ENCODE measurements at places on chromosomes 5 and 9.

- DNase-seq: no peak
Observed at GRCh38 chr9:22010866-22011625, 1.9 kb upstream of the CDKN2B start.

DNA sequence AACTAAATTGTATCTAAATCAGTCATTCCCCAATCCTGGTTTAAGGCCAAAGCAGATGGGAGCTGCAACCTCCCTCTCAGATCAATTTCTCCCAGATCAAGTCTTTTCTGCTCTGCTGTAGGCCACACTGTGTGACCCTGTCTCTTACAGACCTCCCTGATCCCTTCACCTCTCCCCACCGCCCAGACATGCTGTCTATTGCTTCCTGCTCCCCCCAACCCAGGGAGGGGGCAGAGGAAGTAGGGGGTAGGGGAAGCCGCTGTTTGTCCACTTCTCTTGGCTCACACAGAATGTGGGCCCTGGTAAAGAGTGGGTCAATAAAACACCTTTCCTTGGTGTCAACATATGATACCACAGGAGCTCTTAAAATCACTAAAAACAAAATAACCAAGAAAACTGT, 226.3 kb downstream of the ENC1 start:
- DNase-seq: no peak

GRCh38 chr9:4662989-4663792, 1.1 kb downstream of the PLPP6 start:
- no peak for DNase-seq

DNA sequence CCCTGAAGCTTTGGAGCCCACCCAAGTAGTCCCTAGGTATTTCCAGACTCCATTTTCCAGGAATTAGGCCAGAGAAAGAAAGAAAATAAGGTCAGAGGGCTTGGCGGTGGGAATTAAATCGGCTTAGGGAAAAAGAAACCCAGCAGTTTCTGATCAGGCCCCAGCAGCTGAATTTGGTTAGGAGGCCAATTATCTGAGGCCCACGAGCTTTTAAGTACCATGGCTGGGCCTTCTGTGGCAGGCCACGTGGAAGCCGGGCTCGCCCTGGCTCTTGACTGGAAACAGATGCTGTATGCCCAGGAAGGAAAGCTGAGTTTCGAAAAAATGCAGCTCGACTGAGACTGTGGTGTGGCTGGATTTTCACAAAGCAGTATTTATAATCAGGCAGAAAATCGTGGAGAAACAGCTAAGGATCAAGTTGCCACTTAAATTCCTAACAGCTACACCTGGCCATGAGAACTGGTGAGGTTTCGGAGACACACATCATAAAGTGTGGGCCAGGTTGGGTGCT, 75.1 kb upstream of the PANK3 start:
- DNase-seq: no peak

DNA sequence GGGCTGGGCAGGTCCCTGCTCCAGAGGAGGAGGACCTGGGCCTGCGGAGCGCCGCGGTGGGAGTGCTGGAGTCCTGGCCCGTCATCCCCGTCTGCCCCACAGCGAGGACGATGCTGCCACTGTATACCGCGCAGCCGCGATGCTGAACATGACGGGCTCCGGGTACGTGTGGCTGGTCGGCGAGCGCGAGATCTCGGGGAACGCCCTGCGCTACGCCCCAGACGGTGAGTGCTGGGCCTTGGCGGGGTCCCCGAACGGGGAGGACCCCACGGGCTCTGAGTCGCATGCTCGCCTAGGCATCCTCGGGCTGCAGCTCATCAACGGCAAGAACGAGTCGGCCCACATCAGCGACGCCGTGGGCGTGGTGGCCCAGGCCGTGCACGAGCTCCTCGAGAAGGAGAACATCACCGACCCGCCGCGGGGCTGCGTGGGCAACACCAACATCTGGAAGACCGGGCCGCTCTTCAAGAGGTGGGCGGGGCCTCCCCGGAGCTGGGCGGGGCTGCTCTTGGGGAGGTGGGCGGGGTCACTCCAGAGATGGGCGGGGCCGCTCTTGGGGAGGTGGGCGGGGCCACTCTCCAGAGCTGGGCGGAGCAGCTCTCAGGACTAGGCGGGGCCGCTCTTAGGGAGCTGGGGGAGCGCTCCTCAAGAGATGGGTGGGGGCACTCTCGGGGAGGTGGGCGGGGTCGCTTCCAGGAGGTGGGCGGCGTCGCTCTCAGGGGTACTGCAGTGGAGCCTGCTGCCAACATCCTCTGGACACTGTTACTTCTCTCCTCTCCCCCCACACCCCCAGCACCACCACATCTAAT, 13.1 kb downstream of the LRRC26 start:
- peak; percentile 23 for DNase-seq

DNA sequence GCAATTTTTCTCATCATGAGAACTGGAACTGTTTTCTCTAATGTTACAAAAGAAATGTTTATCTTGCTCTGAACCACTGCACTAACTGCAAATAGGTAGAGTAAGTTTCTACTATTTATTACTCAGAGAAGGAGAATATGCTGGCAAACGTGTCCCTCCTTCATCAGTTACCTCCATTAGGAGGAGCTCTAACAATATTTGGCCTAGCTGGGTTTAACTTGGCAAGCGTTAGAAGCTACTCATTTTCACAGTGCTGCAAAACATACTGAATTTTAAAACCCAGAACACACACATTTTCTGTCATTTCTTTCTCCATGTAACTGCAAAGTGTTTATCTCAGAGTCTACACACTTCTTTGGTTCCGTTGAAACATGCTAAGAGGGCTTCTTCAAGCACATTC, 101.0 kb upstream of the GABRG2 start:
- no peak for DNase-seq

DNA sequence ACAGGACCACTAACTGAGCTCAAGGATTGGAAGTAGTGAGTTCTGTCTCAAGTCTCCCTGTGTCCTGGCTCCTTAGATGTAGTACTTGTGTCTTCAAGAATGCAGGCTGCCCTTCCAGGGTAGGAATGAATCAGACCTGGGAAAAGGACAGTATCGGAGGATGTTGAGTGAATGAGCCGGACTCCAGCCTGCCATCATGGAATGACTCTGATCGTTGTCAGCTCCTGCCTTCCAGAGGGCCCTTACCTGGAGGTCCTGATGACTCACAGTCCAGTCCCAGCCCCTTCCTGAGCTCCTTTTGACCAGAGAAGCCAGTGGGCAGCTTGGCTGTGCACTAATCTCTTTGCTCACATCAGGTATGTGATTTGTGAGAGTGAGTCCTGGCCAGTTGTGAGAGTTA, 161.1 kb downstream of the TRPM6 start:
- no peak for DNase-seq

GRCh38 chr5:74738406-74738805, 28.5 kb downstream of the GFM2 start:
- no peak for DNase-seq

DNA sequence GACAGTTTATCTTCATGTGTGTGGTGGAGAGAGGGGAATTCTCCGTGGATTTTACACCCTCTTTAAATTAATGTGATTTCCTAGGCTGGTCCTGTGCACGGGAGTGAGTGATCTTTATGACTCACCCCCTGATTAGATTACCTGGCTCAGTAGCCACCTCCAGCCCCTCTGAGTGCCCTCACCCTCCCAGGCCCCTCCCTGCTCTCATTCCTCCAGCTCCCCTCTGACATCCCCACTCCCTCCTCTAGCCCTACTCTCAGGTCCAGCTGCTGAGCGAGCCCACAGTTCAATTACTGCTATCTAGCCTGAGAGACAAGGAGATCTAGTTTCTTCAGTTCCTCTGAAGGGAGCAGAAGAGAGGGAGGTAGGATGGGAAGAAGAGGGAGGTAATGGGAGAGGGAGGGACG, 61.8 kb upstream of the ARAP3 start:
- DNase-seq: no peak

DNA sequence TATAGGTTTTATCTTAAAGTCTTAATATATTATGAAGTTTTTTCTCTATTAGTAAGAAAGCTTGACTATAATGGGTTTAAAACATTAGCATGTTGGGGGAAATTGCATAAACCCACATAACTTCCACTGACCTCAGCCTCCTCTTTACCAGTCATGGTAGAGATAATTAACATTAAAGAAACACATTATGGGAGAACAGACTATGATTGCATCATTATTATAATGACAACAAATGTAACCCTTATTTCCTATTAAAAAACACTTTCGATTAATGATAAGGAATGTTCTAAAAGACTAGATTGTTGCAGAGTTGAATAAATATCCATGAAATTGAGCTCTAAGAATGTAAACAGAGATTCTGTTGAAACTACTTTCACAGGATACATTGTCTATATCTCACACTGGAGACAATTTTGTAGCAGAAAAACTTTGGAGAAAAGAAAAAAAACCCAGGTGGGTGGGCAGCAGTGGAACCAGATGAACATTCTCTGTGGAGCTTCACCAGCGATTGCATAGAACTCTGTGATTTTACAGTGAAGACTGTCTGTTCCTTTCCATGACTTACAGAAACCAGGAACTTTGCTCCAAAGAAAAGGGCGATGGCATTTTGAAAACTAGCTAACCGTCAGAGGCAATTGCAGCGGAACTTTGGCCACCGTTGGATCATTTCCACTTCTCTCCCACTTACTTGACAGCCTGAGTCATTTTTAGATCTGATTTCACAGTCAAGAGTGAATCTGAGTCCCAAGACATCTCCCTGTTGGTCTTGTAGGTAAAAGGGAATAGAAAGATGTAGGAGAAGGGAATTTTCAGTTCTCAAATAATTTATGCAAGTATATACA, 21.0 kb upstream of the ERAP2 start:
- DNase-seq: no peak

- DNase-seq: peak; percentile 37
Observed at GRCh38 chr9:98168941-98169488, 23.4 kb downstream of the CORO2A start.

DNA sequence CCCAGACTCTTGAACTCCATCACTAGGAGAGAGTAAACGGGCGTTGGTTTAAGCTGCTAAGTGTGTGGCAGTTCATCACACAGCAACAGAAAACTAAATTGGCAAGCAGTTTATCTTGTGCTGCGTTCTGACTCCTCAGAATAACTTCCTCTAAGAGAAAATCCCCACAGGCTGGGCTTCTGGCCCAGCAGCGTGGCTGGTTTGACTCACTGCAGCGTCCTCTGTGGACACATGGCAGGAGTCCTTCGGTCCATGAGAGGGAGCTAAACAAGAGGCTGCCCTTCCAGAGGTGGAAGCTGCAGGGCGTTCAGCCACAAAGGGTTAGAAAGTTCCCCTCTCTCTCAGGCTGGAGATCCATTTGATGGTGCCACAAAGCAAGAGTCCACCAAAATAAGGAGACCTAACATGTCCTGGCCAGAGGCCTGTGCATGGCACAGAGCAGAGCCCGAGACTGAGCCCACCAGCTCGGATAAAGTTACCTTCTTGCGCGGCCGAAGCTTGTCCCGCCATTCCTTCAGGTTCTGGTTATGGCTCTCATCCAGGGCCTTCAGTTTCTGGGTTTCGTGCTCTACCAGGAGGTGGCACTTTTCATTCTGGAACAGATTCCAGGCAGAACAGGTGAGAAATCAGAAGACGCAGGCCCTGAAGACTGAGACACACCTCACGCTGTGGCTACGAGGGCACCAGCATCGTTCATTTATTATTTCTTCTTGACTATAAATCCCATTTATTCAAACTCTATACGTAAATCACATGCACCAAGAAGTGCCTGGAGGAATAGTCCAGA, 46.2 kb upstream of the FBXW11 start:
- no peak for DNase-seq
